ENCODE measurements at places on chromosomes 3 and 15.

DNA sequence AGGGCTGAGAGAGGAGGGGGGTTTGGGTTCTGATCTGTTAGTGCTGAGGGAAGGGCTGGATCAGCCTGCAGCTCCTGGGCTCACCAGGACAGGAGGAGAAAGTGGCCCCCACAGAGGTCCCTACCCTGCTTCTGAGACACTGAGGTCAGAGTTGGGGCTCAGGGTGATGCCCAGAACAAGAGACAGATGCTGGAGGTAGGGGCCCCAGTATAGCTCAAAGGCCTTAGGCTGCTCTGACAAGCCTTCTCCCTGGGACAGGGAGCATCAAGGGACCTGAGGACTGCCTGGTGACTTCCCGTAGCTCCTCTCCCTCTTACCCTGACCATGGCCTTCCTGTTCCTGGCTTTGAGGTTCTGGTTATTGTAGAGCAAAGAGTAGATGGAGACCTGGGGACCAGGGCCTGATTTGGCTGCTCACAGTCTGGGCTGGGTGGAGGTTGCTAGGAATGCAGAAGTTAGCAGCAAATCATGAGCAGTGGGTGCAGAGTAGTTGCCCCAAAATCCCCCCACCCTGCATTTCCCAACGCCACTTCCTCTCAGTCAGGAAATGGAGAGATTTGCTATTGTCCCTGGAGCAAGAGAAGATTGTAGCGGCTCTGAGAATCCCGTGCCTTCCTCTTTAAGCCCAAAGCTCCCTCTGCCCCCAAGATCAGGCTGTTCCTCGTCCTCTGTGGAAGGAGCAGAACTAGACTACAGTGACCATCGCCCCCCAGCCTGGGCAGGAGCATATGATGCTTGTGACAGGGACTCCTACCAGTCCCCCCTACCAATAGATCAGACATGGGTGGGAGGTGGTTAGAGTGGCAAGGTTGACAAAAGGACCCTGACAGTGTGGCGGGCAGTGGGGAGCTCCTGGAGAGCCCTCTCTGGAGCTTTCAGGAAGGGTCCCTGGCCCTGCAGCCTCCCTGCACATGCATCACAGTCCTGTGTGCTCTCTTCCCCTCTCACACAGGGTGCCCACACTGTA lies 47.4 kb upstream of the SEC22A start:
- DNase-seq = no peak

DNA sequence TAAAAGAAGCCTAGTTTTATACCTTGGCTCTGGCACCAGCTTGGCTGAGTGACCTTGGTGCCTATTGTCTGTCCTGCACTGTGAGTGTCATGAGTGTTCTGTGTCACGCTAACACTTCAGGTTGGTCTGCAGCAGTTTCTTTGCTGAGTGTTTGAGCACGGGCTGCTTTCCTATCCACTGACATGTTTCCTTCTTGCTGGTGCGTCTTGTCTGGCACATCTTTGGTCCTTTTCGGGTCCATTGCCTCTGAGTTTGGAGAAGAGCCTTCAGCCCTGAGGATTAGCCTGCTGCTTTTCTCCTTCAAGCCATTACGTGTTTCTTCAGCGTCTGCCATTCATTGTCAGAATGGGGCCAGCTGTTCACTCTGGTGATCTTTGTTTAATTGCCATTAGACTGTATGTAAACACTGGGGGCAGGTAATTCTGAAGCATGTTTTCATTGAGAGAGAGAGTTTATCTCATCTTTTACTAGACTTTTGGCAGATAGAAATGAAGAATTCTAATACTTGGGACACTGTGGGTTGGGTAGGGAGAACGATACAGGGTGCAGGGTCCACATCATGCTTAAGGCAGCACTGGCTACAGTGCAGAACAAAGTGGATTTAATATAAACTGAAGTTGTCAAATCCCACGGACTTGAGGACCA lies 55.5 kb downstream of the LRRC28 start:
- no peak for DNase-seq

DNA sequence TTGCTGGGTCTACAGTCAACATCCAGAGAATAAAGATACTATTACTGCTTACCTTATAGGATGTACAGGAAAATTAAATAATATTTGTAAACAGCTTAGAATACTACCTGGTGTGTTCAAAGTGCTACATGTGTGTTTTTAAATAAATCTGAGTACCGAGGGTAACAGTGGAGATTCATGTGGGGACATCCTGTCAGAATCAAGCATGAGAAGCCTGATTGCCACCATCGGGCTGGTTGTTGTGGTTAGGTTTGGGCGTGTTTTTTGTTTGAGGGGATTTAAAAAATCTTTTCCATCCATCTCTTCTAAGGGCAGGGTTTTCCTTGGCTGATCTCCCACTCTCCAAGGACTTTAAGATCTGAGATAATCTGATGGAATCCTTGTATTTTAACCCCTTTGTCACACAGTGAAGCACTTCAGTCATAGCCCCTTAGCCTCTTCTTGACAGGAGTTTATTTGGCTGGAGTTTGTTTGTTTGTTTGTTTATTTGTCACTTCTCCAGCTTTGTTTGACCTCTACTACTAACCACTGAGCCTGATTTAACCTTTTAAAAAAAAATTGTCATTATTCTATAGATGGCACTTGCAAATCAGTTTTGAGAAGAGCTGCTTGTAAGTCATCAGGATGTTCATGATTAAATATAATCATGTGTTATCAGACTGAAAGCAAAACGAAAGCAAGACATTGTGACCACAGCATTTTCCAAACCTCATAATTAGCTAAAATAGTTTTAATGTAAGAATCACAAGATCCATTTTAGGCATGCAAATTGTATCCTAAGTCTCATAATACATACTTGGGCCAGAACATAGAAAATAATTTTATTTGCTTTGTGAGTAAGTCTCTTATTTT lies 72.8 kb upstream of the RARB start:
- no peak for DNase-seq

- no peak for DNase-seq
Measured at GRCh38 chr3:117441851-117442250, 732.3 kb downstream of the TUSC7 start.

DNA sequence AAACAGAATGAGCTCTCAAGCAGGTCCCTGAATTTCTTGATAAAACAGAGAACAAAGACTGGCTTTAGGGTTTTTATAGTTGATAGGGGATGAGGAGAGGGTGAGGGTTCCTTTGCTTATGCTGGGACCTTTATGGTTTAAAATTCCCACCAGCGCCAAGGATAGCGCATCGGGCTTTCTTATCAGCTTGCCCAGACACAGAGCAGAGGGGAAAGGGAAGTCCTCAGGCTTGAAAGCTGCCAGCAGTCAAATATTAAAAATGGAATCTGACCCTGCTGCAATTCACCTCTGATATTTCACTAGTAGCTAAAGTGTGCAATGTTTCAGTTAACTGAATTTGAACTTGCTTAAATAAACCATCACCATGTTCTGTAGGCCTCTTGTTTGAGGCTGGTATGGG lies 55.0 kb upstream of the EPHA3 start:
- no peak for DNase-seq

- no peak for DNase-seq
Measured at GRCh38 chr3:117036259-117036799, 326.8 kb downstream of the TUSC7 start.

- no peak for DNase-seq
Measured at GRCh38 chr3:74288761-74289160, 325.7 kb downstream of the CNTN3 start.

GRCh38 chr3:150545419-150546225 lies 674 bp downstream of the SERP1 start:
- peak; percentile 12 for DNase-seq

- DNase-seq = no peak
Measured at GRCh38 chr3:88235102-88235501, 85.3 kb downstream of the C3orf38 start.

GRCh38 chr3:51686512-51687215 lies 15.6 kb downstream of the TEX264 start:
- DNase-seq = peak; percentile 49

GRCh38 chr15:66483131-66483566 lies 14.4 kb downstream of the SNAPC5 start:
- no peak for DNase-seq

DNA sequence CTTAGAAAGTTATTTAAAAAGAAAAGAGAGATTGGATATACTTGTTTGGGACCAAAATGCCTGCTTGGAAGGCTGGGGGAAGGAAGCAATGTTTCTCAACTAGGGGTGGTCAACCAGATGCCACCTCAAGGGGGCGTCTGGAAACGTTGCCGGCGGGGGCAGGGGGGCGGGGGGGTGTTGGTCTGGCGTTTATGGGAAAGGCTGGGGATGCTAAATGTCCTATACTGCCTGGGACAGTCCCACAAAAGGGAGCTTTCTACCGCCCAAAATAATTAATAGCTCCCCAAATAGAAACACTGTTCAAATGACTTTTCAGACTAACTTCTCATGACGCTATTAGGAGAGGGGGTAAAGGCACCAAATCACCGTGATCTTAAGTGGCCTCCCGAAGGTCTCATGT lies 2.2 kb downstream of the POLG start:
- no peak for DNase-seq

GRCh38 chr15:99925661-99926461 lies 192.6 kb upstream of the LYSMD4 start:
- DNase-seq = peak; percentile 40

- no peak for DNase-seq
Measured at GRCh38 chr3:5299161-5299560, 111.7 kb downstream of the EDEM1 start.

- DNase-seq = peak; percentile 85
Measured at GRCh38 chr3:170908235-170909116, at the start of gene EIF5A2. TSS of gene EIF5A2 (minus strand) at chr3:170908637. CDS start at chr3:170907806, 831 bp downstream.

- DNase-seq = no peak
Measured at GRCh38 chr3:57079474-57079831, 19.0 kb downstream of the SPATA12 start.

DNA sequence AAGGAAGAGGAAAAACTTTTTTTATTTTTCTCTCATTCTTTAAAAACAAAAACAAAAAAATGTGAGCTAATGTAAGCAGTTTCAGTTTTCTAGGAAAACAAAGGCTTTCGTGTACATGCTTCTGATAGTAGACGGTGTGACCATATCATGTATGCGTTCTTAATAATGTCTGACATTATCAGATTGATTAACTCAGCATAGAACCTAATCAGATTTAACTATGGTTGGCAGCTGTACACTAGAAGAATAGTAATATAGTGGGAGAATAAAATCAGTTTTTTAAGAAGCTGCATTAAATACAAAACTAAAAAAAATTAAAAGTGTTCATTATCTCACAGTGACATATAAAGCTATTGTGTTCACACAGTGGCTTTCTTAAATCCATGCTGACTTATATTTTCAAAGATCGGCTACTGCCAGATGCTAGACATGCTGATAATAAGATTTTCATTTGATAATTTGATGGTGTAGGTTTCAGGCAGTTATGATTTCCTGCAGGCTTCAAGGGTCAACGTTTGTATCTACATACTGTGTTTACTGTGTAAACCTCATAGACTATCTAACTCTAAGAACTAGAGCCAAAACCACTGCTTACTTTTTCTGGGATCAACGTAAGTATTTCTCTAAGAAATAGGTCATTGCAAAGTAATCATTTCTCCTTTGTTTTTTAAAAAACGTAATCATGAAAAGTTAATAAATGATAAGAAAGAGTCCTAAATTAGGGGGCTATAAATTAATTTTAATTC lies 74.0 kb downstream of the UBE2E2 start:
- no peak for DNase-seq

GRCh38 chr15:41558400-41559238 lies at the start of gene TYRO3:
TSS of gene TYRO3 (plus strand) at chr15:41559212. CDS start at chr15:41559258, 46 bp downstream.
- DNase-seq = peak; percentile 37

DNA sequence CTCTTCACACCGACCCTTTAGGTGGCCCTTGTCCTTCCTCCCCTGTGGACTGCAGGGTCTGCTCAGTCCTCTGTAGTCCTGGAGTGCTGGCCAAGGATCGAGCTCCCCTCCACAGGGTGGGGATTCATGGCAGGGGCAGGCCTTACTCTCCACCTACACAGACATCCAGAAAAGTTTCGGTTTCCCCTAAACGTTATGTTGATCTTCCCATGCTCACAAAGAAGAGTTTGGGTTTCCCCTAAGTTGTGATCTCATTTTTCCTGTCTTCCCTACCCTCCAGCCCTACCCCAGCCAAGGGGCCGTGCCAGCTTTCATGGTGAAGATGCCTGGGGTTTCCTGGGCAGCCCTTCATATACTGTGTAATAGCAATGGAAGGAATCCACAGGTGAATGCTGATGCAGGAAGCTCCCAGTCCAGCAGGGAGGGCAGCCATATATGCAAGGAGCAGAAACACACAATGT lies 10.3 kb downstream of the STOML1 start:
- no peak for DNase-seq

DNA sequence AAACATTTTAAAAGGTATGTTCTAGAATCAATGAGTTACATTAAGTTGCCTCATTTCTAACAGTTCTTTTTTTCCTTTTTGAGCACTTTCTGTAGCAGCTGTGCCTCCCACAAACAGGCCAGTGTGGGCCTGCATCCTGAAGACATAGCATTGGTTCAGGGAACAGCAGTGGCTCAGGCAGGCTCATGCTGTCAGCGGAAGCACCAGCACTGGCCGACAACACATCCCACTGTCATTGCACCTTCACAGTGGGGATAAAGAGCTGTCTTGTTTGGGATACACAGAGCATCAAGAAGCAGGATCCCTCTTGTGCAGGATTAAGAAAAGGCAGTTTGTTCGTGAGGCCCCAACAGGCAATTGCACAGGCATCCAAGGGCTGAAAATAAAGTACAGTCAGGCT lies 123.3 kb downstream of the MOBP start:
- DNase-seq = no peak

DNA sequence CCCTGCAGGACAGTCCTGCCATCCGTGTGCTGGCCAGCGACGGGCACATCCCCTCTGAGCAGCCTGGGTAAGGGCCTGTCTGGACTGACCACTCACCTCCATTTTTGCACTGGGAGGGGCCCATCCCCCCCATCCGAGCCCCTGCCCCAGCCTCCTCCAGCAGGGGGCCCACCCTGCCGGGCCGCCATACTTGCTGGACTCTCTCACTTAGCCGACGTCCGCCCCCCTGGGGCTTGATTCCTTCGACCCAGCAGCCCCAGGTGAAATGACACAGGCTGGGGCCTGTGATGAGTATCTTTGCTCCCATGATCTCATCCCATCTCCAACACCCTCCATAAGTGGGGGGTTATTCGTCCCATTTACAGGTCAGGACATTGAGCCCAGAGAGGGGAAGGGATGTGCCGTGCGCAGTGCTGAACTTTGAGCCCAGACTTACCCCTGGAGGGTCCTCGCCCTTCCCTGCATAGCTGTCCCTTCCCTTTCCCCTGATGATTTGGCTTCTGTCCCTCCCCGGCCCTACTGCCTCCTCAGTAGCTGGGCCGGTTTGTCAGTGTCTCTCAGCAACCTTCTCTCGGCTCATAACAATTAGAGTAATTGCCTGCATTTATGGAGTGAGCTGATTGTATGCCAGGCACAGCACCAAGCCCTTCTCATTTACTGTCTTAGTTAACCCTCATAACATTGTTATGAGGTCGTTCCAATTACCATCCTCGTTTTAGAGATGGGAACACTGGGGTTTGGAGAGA lies 4.2 kb downstream of the LMAN1L start:
- no peak for DNase-seq

DNA sequence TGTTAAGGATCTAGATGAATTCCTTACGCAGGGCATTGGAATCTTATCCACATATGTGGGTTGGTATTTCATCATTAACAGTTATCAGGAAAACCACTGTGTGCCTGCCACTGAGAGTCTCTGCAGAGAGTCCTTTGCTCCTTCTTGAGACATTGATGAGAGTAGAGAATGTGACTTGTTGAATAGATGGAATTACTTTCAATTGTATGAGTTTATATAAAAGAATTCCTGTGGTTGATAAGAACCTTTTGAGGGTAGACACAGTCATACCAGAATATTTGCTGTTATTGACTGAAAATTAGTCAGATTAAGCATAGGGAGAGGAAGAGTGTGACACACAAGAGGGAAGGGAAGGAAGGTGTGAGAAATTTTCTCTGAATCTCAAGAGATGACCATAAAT lies 30.8 kb downstream of the ARHGEF26 start:
- no peak for DNase-seq
